Tongue (tissue), 3 donors: ENCODE measurements at places on chromosomes 5 and 9.

- no peak for DNase-seq
Measured at GRCh38 chr5:65133477-65134110, 348.1 kb downstream of the ADAMTS6 start.

- DNase-seq, result no peak
Measured at GRCh38 chr5:57676222-57677098, 193.8 kb upstream of the ACTBL2 start.

DNA sequence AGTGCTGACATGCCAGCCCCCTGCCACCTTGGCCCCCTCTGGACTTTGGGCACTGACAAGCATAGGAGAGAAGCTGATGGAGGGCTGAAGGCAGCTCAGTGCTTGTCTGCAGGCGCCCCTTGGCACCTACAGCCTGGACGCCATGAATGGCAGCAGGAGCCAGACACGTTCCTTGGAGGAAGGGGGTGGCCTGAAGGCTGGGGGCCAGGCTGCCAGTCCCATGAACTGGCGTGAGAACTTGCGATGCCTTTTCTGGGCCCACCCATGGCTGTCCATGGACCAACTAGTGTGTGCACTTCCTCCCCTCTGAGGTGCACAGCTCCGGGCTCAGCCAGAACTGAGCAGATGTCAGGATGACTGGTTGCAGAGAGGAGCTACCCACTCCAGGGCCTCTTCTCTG lies 99.0 kb upstream of the RANBP6 start:
- no peak for DNase-seq

GRCh38 chr9:14198841-14199455 lies 115.0 kb downstream of the NFIB start:
- peak; percentile 83 for DNase-seq

DNA sequence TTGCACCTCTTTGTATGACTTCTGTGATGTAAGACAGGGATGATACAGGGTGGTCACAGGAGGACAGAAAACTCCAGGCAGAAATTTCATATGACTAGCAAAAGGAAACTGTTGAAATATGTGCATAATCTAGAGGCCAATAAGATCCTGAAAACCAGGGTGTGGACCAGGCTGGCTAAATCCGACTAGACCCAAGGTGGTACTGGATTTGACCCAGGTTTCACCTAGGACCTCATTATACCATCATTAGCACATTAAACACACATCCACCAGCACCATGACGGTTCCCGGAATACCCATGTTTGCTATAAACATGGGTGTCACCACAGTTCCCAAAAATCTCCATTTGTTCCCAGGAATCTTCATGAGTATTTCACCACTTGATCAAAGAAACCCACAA lies 517.1 kb downstream of the ZNF608 start:
- DNase-seq, result no peak

GRCh38 chr5:103546858-103547257 lies 15.7 kb downstream of the NUDT12 start:
- peak; percentile 8 for DNase-seq

DNA sequence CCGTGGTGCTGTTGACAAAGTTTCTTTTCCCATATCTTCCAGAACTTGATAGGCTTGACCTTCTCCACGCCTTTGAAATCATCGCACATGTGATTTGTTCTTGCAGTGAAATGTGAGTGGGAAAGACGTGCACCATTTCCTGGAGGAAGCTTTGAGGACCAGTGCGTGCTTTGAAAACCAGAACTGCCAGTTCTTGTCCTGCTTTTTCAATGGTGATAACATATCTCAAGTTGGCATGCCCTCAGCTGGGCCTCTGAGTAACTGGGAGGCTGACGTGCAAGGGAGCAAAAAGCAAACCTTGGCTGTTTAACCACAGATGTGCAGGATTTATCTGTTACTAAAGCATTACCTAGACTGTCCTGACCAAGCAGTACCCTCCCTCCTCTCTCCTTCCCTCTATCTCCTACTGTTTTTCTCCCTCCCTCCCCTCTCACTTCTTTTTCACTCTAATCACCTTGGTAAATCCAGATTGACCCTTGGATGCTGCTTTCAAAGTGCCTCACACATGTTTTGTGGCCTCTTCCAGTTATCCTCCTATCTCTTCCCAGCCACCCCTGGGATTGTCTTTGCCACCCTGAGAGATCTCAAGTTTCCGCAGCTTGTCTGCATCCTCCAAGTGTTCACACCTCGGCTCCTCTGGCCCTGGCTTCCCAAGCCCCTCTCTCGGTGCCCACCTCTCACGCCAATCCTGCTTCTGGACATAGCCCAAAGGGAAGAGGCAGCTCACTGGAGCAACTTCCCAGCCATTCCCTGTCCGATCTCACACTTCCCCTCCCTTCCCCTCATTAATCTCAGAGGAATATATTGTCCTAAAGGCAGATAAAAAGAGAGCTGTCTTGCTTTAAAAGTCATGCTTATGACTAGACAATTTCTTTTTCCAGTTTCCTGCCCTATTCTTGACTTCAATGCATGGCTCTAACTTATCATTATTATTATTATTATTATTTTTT lies 198.3 kb downstream of the ERCC6L2 start:
- no peak for DNase-seq

DNA sequence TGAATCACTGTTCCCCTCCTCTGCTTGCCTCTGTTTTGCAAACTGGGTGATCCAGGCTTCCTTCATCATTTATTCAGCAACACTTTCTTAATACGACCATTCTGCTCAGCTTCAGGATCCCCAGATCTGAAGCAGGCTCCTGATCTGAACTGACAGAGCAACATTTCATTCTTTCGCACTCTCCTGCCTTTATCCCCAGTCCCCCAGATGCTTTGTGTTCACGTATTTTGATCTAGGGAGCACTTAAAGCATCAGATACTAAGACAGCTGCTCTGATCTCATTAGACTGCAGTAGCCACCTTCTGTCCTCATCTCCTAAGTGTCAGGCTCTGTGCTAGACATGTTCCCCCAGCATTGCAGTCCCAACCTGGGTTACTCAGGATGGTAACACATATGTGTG lies 158.0 kb downstream of the TRIO start:
- DNase-seq, result no peak

DNA sequence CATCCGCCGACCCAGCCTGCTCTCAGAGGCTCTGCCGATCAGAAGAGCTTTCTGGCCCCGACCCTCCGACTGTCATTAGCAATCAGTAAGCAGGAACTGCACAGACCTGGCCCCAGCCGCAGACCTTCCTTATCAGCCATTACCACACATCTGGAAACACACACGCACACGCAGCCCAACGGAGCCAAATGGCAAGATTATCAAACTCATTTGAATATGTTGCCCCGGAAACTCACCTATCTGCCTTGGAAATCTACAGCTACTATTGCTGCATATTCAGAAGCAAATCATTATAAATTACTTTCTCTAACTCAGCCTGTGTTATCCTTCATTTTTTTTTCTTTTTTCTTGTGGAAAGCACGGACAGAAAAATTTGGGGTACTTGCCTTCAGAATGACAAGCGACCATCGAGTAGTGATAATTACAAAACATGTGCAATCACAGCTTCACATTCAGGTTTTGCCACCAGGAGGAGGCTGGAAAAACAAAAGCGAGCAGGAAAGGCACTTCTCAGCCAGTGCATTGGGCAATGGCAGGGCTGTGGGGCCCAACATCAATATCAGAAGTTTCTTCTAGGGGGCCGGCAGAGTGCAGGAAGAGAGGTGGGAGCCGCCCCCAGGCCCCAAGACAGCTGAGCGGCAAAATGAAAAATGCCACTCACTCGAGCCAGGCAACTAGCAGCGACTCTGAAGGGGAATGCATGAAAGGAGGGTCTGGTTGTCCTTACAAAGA lies 122.3 kb downstream of the VAV2 start:
- DNase-seq, result no peak

GRCh38 chr9:92728831-92729734 lies 35.5 kb downstream of the BICD2 start:
- DNase-seq, result peak; percentile 63

DNA sequence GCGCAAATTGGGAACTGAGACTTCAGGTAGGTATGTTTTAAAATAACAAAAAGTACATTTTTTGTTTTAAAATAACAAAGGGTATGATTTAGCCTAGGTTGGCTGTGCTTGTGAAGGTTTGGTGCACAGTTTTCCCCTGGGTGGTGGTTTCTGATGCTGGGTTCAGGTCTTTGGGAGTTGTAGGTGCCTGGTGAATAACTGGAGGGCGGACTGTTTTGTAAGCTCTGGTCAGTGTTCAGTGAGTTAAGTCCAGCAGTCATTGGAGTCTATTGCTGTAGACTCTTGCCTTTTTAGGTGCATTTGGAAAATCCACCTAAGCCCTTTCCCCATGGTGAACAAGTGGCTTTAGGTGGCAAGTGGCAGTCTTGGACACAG lies 43.9 kb downstream of the RAI14 start:
- DNase-seq, result no peak

DNA sequence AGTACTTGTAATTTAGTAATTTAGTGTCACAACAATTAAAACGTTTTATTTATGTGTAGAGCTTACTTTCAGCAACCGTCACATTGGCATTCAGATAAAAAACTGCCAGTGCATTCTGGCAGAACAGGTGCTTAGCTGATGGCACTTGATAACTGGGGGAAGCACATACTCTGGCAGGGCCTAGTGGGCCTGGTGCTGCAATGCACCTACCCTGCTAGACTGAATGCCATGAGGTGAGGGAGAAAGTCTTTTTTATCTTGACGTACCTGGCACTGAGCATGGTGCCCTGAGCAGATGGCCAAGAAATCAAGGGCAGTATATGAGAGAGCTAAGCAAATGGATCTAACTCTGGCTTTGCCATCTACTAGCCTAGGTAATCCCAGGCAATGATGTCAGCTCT lies 280.6 kb upstream of the EFNA5 start:
- DNase-seq, result no peak

- peak; percentile 89 for DNase-seq
Measured at GRCh38 chr5:72166070-72166979, 59.0 kb downstream of the MAP1B start.
